ENCODE measurements at places on chromosomes 12 and 14.

GRCh38 chr12:112207397-112207924 is 82.1 kb downstream of the TRAFD1 start:
- no peak for DNase-seq

GRCh38 chr12:131131808-131132117 is 178.1 kb downstream of the ADGRD1 start:
- no peak for DNase-seq

DNA sequence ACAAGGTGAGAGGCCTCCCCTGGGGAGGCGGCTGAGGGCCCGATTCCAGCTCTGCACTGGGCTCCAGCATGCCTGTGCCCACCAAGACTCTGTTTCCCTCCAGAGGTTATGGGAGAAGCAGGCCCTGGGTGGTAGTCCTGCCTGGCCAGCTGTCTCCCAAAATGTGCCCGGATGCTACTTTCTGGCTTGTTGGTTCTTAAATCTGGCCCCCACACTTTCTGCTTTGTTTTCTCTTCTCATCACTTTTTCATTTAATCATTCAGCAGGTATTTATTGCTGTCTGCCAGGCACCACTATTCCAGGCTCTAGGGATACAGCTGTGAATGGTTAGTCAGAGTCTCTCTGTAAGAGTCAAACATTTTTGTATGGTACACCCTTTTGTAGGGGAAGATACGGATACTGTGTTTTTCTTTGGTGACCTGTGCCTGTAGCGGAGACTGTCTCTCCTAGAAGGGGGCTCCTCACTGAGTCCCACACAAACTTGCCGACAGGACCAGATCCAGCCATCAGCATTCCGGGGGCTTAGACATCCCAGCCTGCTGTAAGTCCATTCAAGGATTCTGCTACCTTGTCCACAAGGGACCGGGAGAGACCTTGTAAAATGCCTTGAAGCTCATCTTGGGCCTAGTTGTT is 3.8 kb downstream of the DHRS2 start:
- DNase-seq = no peak

DNA sequence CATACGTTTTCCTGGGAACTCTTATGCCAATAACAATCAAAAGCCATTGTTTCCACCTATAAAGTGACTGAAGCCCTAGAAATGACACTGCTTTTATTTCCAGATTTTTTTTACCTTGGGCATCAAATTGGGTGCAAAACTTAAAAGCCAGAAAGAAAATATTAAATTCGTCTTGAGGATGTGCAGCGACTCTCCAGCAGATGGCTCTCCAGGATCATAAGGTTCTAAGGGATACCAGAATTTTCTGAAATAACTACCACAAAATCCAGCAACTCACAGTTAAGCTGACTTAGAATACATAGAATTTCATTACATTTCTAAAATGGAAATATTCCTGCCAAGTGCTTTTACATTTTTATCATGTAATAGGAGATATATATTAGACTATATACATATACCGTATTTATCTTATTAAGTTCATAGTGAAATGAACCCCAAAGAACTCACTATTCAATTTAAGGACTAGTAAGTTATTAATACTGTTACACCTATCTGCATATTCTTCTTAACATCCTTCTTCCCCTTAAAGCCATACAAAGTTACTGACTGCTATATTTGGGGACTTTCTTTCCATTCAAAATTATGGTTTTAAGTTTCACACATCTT is 44.0 kb downstream of the ARMH4 start:
- peak; percentile 48 for DNase-seq

- DNase-seq = no peak
These were observed 113.0 kb downstream of the RMST start for GRCh38 chr12:97575403-97576193.

GRCh38 chr14:49992901-49993339 is 100.0 kb downstream of the ARF6 start:
- no peak for DNase-seq

DNA sequence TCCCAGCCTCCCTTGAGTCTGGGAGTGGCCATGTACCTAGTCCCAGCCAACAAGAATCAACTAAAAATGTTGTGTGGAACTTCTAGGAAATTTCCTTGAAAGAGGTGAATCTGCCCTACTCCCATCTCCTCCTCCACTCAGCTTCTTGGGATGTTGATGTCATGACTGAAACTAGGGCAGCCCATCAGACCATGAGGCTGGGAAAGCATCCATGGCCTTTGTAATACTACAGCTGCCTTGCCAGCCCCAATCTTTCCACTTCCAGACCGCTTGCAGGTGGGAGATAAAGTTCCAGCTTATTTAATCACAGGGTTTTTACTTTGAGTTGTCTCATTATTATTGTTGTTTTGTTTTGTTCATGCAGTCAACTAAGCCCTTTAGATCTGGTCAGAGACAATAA is 170.3 kb upstream of the LMNTD1 start:
- no peak for DNase-seq

DNA sequence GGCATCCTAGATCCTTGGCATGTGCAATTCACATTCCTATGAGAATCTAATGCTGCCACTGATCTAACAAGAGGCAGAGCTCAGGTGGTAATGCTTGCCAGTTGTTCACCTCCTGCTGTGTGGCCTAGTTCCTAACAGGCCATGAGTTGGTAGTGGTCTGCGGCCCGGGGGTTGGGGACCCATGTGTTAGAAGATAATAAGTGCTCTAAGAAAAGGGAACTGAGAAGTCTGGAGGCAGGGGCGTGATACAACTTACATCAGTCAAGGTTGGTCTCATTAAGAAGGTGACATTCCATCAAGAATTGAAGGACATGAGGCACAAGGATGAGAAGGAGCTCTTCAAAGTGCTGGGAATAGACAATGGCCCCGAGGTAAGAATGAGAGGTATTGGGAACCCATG is 49.3 kb downstream of the OVCH1 start:
- DNase-seq = no peak

- no peak for DNase-seq
These were observed 38.2 kb downstream of the SLC8B1 start for GRCh38 chr12:113296557-113297213.

GRCh38 chr12:18375583-18375982 is 114.3 kb downstream of the PIK3C2G start:
- DNase-seq = no peak

DNA sequence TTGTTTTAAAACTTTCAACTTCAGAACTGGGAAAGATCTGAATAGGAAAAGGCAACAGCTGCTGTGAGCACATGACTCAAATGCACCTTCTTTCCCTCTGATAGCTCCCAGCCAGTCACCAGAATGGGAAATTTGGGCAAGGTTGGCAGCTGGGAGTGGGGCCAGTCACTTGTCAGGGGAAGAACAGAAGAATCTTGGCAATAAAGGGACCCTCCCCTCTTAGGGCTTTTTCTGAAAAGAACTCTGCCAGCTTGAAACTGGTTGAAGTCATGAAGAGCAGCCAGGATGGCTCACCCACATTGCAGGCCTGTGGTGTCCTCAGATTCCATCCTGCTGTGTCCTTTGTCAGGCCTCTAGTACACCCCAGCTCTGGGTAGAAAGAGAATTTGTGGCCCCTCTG is 10.3 kb upstream of the RIC8B start:
- no peak for DNase-seq

- DNase-seq = no peak
These were observed 133.9 kb downstream of the C12orf75 start for GRCh38 chr12:105464406-105464805.

- no peak for DNase-seq
These were observed 128.8 kb upstream of the OR4E1 start for GRCh38 chr14:21802441-21802840.

DNA sequence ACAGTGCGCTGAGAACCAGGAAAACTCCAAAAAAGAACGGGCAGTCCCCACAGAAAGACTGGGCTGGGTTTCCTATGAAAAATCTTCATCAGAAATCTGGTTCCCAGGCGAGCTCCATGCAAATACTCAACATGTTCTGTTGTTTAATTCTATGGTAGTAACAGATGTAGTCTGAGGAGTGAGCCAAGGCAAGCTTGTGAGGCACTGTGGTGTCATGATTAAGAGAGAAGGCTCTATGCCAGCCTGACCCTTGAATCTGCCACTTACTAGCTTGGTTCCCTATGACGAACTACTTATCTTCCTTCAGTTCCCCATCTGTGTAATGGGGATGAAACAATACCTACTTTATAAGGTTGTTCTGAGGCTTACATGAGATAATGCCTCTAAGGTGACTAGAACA is 10.7 kb downstream of the POMT2 start:
- no peak for DNase-seq

DNA sequence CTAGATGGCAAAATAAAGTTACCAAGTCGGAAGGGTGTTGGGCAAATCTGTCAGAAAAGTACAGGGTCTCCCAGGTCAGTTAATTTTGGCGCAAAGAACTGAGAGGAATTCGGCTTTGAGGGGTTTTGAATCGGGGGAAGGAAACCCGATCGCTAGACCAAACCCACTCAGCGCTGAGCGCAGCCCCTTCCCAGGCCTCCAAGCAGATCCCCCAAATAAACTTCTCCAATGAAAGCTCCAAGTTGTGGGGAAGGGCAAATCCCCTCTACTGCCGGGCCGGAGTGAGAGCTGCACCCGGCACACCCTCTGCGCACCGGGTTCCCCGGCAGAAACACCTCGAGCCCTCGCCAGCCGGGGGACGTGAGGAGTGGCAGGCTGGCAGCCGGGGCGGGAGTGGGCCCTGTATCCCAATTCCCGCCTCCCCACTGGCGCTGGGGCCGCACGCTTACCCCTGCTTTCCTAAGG is 441 bp downstream of the E2F7 start:
- DNase-seq = no peak

DNA sequence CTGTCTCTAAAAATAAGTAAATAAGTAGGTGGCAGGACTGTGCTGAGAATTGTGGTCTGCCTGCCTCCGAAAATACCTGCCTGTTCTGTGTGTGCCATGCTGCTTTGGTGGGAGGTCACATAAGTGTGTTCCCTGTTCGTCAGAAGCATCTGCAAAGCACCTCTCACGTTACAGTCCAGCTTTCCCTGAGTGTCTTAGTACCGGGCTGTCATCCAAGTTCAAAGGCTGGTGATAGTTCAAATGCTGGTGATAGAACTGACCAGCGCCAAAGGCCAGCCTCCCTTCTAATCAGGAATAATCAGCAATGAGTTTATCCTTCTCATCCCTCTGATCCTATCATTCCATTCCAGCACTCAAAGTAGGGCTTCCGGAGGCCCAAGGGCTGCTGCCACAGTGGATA is 5.6 kb downstream of the CABP1 start:
- no peak for DNase-seq

DNA sequence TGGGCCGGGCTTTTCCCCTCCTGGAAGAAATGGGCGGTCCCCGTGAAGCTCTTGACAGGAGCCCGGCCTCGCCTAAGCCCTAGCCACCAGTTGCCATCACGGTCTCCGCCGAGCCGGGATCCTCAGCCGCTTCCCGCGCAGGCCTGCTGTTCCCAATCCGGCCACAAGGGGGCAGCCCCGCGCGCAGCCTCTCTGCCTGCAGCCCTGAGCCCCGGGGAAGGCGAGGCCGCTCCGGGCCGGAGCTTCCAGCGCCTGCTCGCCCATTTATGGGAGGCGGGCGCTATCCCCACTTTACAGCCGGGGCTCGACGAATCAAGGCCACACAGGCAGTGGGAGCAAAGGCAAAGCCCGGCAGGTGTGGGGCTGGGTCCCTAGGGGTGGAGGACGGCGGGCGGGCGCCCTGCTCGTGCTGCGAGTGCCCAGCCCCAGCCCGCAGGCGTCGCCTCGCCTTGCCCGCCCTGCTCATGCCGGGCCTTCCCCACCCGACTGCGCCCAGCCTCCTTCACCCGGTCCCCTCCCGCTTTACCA is 61.5 kb downstream of the LGMN start:
- peak; percentile 46 for DNase-seq

DNA sequence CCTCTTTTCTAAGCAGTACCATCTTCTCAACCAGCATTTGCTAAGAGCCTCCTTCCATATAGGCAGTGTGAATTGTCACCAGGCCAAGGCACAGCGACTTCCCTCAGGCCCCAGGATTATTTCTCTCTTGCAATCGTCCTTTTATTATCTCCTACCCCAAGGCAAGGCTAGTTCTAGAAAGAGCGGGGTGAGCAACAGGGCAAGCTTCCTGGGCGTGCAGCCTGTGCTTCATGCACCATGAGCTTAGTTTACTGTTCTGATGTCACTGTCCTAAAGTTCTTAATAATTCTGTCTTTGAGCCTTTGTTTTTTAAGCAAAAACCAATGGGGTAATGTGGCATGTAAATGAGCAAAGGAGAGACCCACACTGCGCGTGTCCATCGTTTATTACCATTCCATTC is 27.9 kb downstream of the DUSP6 start:
- no peak for DNase-seq

Data from CD4-positive, alpha-beta memory T cell (primary cell).